Vagina (tissue), 2 donors: ENCODE measurements at places on chromosomes 4 and X. TPM values are rescaled to one million over a fixed set of nuclear protein-coding genes. Genes with fewer than 3 reads are reported as not detected.

DNA sequence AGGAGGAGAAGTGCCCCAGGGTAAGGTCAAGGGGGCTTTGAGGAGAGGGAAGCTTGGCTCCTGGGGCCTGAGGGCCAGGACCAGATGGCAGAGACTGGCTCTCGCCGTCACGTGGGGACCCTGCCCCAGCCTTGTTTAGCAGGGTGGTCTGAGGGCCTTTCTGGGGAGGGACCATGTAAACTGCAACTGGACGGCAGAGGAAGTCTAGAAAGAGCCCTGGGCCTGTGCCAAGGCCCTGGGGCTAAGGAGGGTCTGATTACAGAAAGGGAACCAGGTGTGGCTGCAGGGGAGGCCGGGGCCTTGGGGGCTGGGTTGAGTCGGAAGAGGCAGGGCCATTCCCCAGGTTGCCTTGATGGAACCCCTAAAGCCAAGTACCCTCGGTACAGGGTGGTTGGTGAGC lies 1.8 kb upstream of the HGFAC start:
- no peak overlapping the region for H3K4me3 ChIP-seq
- no peak for DNase-seq
- peaks cover 28% of the 10 kb centered on the region for H3K4me1 ChIP-seq
- H3K27ac ChIP-seq = no peak overlapping the region

GRCh38 chrX:132837967-132838366 lies 120.5 kb downstream of the HS6ST2 start:
- H3K36me3 ChIP-seq = no peaks in the 10 kb centered on the region
- no peak for DNase-seq
- H3K27me3 ChIP-seq = no peaks in the 10 kb centered on the region
- H3K27ac ChIP-seq = no peak overlapping the region
- H3K4me1 ChIP-seq = no peaks in the 10 kb centered on the region
- no peak overlapping the region for H3K4me3 ChIP-seq

GRCh38 chrX:13001097-13001496 lies 26.2 kb downstream of the TMSB4X start:
- no peaks in the 10 kb centered on the region for H3K36me3 ChIP-seq
- no peaks in the 10 kb centered on the region for H3K27me3 ChIP-seq
- no peak overlapping the region for H3K27ac ChIP-seq
- H3K4me1 ChIP-seq = peaks cover 10% of the 10 kb centered on the region

GRCh38 chrX:155877288-155877687 lies 3.9 kb upstream of the VAMP7 start:
- H3K27ac ChIP-seq = no peak overlapping the region
- H3K27me3 ChIP-seq = no peaks in the 10 kb centered on the region

SHOX gene
- not detected for total RNA-seq

- no peaks in the 10 kb centered on the region for H3K36me3 ChIP-seq
- no peak overlapping the region for H3K4me3 ChIP-seq
- DNase-seq = no peak
- H3K27me3 ChIP-seq = no peaks in the 10 kb centered on the region
- no peak overlapping the region for H3K27ac ChIP-seq
- H3K4me1 ChIP-seq = peaks cover 12% of the 10 kb centered on the region
Observed at GRCh38 chrX:11244636-11245035, 48.6 kb upstream of the AMELX start.

- no peak overlapping the region for H3K4me3 ChIP-seq
- DNase-seq = no peak
- H3K36me3 ChIP-seq = no peaks in the 10 kb centered on the region
- H3K27me3 ChIP-seq = no peaks in the 10 kb centered on the region
- H3K4me1 ChIP-seq = peaks cover 14% of the 10 kb centered on the region
Observed at GRCh38 chr4:168560184-168561180, 63.6 kb downstream of the PALLD start.

GRCh38 chr4:147014946-147015345 lies 69.3 kb upstream of the TTC29 start:
- H3K27ac ChIP-seq = peak overlapping the region; percentile 8
- no peaks in the 10 kb centered on the region for H3K36me3 ChIP-seq
- H3K27me3 ChIP-seq = no peaks in the 10 kb centered on the region
- H3K4me3 ChIP-seq = no peak overlapping the region
- DNase-seq = no peak

DNA sequence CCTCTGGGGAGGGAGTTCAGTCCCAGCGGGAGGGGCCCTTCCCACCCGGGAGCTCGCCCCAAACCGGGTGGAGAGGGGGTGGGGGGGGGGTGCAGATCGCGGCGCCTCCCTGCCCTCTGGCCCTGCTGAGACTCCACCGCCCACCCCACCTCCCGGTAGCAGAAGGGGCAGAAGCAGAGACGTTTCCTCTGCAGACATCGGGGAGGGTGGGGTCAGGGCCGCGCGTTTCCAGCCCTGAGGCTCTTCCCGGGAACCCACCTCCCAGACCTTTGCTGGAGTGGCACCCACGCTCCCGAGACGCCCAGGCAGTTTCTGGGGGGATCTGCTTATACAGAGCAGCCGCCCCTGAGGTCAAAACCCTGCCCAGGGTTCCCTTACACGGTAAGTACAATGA lies 30.2 kb downstream of the CPLX1 start:
- no peak for DNase-seq
- peaks cover 24% of the 10 kb centered on the region for H3K4me1 ChIP-seq
- no peak overlapping the region for H3K27ac ChIP-seq
- no peaks in the 10 kb centered on the region for H3K36me3 ChIP-seq

GRCh38 chrX:45324941-45325340 lies 124.3 kb upstream of the DIPK2B start:
- no peak overlapping the region for H3K4me3 ChIP-seq
- no peaks in the 10 kb centered on the region for H3K27me3 ChIP-seq
- no peak for DNase-seq
- H3K4me1 ChIP-seq = no peaks in the 10 kb centered on the region
- H3K36me3 ChIP-seq = no peaks in the 10 kb centered on the region

DNA sequence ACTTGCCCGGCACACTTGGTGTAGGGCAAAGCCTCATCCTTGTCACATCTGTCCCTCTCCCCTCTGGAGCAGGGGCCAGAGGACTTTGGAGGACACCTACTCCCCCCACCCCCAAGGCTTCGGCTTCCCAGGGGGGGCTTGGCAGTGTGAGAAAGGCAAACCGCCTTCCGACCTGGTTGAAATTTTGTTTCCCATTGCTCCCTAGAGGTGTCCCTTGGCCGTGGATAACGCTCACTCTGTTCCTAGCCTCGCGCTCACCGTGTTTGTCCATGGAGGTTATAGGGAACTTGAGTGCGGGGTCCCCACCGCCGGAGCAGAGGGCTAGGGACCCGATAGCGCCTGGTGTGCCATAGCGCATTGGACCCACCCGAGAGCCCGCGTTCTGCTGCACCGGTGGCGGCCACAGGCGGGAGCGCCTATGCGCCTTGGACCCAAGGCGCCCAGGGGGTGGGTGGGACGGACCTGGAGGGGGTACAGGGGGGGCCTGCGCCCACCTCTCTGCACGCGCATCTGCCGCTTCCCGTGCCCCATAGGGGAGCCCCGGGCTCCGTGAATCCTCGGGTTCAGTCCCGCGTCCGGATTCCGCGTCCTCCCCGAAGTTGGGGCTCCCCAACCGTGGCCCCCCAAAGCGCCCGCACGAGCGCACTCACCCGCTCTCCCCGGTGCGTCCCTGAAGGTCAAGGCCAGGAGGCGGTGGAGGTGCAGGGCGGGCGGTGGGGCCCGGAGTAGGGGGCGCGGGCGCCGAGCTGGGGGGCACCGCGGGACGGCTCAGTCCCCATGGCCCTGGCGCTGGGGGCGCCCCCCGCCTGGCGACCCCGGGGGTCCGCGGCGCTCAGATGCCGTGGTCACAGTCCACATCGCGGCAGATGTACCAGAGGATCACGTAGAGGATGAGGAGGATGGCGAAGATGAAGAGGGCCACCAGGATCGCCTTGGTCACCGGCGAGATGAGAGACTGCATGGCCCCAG lies 82.7 kb upstream of the DHRSX start:
- H3K36me3 ChIP-seq = no peaks in the 10 kb centered on the region
- H3K4me1 ChIP-seq = peaks cover 8% of the 10 kb centered on the region
- no peak overlapping the region for H3K27ac ChIP-seq
- no peak for DNase-seq

CCKAR gene
- total RNA-seq = 0.74 TPM

DNA sequence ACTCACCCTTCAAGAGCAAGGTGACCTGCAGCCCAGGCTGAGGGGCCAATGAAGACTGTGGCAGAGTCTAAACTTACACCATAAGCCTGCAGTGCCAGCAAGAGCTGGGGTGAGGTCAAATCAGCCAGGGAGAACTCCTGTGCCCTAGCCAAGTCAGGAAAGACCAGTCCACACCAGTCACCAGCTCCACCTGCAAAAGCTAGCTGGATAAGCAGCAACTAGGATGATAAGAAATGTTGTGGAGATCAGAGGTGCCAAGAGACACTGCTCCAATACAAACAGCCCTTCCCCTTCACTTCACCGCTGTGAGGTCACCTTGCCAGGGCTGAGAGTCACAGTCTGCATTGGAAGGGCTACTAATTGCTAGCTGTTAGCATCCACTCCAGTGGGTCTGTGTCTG lies 31.3 kb downstream of the NIPAL1 start:
- H3K36me3 ChIP-seq = no peaks in the 10 kb centered on the region
- no peak for DNase-seq
- no peak overlapping the region for H3K27ac ChIP-seq
- H3K27me3 ChIP-seq = no peaks in the 10 kb centered on the region
- no peak overlapping the region for H3K4me3 ChIP-seq

ADH7 gene
- 11.8 TPM for total RNA-seq

DNA sequence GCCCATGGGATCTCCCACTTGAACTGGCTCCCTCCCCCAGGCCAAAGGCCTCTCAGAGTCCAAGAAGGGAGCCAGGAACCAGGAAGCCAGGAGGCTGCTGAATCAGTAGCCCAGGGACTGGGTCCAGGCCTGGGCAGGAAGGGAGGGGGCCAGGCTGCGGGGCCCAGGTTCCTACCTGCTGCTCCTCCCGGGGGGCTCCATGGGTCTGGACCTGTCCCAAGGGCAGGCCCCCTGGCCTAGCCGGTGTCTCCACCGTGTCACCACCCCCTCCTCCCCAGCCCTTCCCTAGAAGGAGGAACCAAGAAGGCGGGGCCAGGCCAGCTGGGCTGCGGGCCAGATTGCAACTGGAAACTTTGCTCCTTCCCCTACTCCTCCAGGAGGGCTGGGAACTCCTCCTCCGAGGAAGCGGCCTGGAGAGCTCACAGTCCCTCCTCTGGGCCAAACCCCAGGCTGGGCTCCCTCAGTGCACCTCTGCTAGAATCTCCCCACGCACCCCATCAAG lies at the start of gene IQSEC2:
IQSEC2 (minus strand) TSS at position 264 of the 502 bp plus-strand sequence.
- peak within 1 kb of the TSS; percentile 34 for H3K4me3 ChIP-seq
- no peak for DNase-seq

- no peaks in the 10 kb centered on the region for H3K36me3 ChIP-seq
- no peak for DNase-seq
- H3K27ac ChIP-seq = no peak overlapping the region
- no peak overlapping the region for H3K4me3 ChIP-seq
- no peaks in the 10 kb centered on the region for H3K4me1 ChIP-seq
Observed at GRCh38 chr4:163638909-163639308, 144.4 kb downstream of the TMA16 start.

DNA sequence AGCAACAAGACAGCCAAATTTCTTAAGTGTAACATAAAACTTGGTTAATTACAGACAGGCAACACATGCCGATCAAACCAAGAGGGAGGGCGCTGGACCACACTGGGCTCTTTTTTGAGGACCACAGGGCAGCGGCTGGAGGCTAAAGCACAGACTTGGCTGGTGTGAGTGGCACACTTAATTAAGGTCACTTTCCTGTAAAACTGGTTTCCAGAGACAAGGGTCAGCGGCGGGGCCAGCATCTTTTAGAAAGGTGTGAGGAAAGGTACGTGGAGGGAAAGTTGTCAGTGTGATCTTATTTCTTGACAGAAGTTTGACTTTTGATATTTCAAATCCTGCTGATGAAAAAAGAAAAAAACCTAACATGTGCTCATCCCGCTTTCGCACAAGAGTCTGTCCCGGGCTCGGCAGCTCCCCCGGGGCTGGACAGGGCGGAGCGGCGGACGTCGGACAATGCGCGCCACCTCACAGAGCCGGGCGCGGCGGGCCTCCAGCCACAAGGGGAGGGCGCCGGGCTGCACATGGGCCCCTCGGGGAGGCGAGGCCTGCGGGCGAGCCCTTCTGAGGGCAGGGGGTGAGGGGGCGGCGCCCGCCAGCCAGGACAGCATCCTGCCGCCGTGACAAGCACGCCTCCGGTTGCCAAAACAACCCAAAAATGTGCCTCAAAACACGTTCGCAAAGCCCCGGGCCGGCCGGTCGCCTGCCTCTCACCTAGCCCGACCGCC lies 660 bp upstream of the HSPA4L start:
- no peaks in the 10 kb centered on the region for H3K36me3 ChIP-seq
- peak overlapping the region; percentile 80 for H3K27ac ChIP-seq
- H3K27me3 ChIP-seq = no peaks in the 10 kb centered on the region
- DNase-seq = no peak
- peak overlapping the region; percentile 67 for H3K4me3 ChIP-seq

DNA sequence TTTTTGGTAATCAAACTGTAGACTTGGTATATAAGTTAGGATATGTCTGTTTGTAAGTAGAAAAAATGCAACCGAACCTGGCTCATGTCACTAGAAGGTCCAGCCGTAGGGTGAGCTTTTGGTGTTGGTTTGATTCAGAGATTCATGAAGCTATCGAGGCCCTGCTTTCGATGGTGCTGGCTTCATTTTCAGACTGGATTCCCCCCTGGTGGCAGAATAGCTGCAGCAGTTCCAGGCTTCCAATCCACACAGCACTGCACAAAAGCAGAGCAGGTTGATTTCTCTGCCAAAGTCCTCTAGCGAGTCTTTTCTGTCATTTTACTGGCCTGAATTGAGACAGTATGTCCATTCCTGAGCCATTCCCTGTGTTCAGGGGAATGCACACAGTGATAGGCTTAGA lies 33.1 kb downstream of the PDK3 start:
- peaks cover 16% of the 10 kb centered on the region for H3K4me1 ChIP-seq
- no peaks in the 10 kb centered on the region for H3K27me3 ChIP-seq
- DNase-seq = no peak
- H3K27ac ChIP-seq = no peak overlapping the region

- H3K4me3 ChIP-seq = no peak overlapping the region
- no peak overlapping the region for H3K27ac ChIP-seq
- H3K4me1 ChIP-seq = no peaks in the 10 kb centered on the region
- H3K36me3 ChIP-seq = no peaks in the 10 kb centered on the region
- no peaks in the 10 kb centered on the region for H3K27me3 ChIP-seq
- no peak for DNase-seq
Observed at GRCh38 chr4:170769862-170770261, 680.1 kb upstream of the AADAT start.

DNA sequence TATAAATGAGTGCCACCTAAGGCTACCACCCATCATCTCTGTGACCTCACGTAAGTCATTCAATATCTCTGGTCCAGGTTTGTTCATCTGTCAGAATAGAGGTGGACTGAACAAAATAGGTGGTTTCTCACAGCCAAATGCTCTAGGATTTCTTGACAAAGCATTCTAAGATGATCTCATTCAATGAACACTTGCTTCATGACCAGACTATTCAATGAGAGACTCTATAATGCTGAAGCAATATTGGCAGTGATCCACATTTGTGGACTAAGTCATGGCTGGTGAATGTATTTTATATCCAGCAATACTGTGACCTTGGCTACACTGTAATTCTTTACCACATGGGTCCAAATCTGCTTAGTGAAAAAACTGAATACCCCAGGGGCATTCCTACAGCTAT lies 37.9 kb downstream of the LDB2 start:
- H3K27me3 ChIP-seq = no peaks in the 10 kb centered on the region
- H3K36me3 ChIP-seq = no peaks in the 10 kb centered on the region
- DNase-seq = no peak
- H3K4me1 ChIP-seq = peaks cover 8% of the 10 kb centered on the region

- DNase-seq = no peak
- H3K27ac ChIP-seq = no peak overlapping the region
- H3K36me3 ChIP-seq = no peaks in the 10 kb centered on the region
- no peaks in the 10 kb centered on the region for H3K27me3 ChIP-seq
Observed at GRCh38 chr4:77712675-77713074, 106.5 kb downstream of the CNOT6L start.
